NCI-H1092 (cell line): ENCODE measurements at places on chromosomes 2 and 18.

GRCh38 chr2:11071211-11071610 lies 84.1 kb upstream of the SLC66A3 start:
- no peak for DNase-seq

DNA sequence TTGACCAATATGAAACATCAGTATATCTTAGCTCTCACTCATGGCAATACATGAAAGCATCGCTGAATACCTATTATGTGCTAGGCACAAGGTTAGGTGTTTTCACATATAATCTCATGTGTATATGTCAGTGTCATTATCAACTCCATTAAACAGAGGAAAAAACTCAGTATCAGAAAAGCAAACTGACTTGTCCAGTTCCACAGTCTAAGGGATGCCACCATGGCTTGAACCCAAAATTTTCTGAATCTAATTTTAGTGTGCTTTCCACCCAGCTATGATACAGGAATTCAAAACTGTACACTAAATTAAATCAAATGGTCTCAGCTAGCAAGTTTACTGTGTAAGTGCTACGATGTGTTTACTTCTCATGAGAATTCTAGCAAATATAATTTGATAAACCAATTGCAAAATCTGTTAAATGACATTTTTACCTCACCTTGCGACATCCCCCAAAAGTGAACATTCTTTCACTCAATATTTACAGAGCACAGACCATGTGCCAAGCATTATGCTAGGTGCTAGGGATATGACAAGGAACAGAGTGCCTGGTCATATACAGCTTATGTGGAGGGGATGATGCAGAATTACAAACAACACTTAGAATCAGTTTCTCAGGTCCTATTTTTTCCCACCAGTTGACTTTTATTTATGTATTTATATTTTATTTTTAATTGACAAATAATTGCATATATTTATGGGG lies 211.6 kb downstream of the PID1 start:
- no peak for DNase-seq

DNA sequence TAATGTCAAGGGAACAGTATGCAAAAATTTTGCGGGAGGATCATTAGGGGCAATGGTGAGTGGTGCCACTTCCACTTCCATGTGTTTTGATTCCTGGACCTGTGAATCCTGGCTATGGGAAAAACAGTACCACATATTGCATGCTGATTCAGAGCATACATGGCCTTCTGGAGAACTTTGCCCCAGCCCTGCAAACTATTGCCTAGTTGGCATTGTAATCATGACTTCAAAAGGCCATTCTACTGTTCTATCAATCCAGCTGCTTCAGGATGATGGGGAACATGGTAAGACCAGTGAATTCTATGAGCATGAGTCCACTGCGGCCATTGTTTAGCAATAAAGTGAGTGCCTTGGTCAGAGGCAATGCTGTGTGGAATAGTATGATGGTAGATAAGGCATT lies 75.3 kb upstream of the ZC3H15 start:
- no peak for DNase-seq

- DNase-seq, result no peak
These were observed 65.9 kb downstream of the NBEAL1 start for GRCh38 chr2:203080447-203081045.

DNA sequence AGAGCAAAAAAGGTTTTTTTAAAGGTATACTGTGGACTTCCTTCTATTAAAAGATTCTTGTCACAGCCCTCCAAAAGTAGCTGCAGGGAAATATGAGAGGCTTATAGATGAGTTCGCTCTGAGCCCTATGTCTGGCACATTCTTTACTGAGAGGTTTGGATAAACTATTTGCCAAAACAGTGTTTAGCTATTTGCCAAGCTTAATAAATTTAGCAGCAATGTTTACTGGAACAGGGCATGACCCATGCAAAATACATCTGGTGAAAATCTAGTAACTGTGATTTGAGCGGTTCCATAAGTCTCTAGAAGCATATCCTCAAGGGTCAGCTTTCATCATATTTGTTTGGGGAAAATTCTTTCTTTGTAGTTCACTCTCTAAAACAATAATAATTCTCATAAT lies 1696.7 kb upstream of the PIK3C3 start:
- DNase-seq, result no peak
